ENCODE measurements at places on chromosomes 2 and 18. TPM values are rescaled to one million over a fixed set of nuclear protein-coding genes. Genes with fewer than 3 reads are reported as not detected.

DNA sequence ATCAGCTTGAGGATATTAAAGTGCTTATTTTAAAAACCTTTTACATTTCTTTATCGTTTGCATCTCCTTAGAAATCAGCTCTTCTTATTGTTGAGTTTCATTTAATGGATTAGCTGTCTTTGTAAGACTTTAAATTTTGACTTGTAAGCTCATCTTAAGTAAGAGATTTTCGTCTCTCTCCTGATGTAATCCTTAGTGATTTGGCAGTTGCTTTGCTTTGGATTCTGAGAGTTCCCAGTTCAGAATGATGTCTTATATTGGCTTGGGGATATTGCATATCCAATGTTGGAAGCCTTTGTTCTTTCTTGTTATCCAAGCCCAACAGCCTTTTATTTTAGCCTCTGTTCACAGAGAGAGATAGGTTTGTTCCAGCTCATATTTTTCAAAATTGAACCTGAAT is 212.1 kb downstream of the ARL6IP6 start:
- DNase-seq, result no peak

DNA sequence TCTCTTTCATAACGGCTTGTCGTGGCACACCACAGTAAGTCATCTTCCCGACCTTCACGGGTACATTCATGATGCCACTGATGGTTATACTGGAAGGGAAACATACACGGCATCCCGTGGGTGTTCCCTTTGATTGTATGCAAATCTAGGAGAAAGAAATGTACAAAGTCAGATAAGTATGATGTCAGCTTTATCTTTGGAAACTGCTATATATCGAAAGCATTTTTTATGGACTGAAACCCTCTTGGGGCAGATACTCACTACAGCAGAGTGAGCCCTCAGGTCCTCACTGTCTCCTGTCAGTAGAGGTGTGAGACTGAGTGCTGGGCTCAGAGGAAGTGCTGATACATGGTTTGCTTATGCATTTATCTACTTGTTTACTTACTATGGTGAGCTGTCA is 20.4 kb downstream of the PLA2R1 start:
- no peak for DNase-seq

DNA sequence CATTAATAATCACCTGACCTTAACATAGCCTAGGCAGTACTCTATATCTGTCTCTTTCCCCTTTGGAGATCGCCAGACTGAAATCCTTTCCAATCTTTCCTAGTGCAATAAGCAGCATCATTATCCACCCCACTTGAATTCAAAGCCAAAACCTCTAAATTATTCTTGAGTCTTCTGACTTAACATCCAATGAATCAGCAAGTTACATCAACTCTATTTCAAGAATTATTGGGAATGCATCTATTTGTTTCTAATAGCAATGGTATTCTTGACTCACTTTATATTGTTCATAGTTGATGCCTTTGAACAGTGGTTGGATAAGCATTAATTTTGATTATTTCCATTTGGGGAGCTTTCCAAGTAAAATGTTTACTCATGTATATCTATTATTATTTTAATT is 144.8 kb downstream of the ZNF804A start:
- DNase-seq, result no peak

GRCh38 chr2:37767959-37768925 is 96.8 kb upstream of the CDC42EP3 start:
- no peak for DNase-seq

DNA sequence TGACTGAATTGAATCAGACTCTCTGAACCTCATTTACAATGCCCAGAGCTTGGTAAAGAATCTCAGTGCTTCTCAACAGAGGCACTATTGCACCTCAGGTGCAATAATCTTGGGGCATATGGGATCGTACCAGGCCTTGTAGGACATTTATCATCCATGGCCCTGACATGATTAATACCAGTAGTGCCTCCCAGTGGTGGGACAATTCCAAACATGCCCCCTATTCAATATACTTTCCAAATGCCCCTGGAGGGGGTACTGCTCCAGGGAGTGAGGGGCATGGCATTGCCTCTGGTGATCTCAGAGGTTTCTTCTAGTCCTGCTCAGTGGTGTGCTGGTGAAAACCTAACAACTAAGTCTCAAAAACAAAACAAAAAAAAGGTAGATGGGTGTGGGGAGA is 174.9 kb upstream of the SMAD2 start:
- no peak for DNase-seq

Gene CDCA7
- polyA plus RNA-seq, result 35.9 TPM

All from renal pelvis (tissue), 12 donors.